T-helper 2 cell treated with Interferon-gamma antibody and Interleukin-4, amounts not matched to agents 5 μg/mL and 100 μg/mL, for 36 hours (primary cell): ENCODE measurements at places on chromosomes 3 and 15.

DNA sequence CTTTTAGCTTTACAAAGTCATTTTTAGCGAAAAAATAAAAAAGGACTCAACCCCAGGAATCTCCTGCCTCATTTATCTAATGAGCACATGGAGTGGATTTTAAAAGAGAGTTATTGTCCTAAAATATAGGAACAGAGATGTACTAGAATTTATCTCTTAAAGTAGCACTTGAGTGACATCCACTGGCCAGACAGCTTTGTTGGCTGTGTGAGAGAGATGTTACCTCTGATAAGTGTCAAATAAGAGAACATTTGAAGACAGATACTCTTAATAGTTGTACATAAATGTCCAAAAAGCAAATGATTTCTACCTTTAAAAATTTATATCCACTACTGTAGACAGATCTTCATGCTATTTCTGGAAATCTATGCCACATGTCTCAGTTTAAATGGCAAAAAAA, 12.3 kb upstream of the MFSD1 start:
- DNase-seq = no peak
- peaks cover 4% of the 10 kb centered on the region for H3K27me3 ChIP-seq
- peaks cover 3% of the 10 kb centered on the region for H3K4me1 ChIP-seq
- H3K36me3 ChIP-seq = no peaks in the 10 kb centered on the region

- no peak for DNase-seq
- no peak overlapping the region for H3K27ac ChIP-seq
- no peak overlapping the region for H3K4me3 ChIP-seq
- H3K4me1 ChIP-seq = no peaks in the 10 kb centered on the region
- no peaks in the 10 kb centered on the region for H3K36me3 ChIP-seq
Observed at GRCh38 chr15:47573673-47574072, 143.6 kb upstream of the SEMA6D start.

DNA sequence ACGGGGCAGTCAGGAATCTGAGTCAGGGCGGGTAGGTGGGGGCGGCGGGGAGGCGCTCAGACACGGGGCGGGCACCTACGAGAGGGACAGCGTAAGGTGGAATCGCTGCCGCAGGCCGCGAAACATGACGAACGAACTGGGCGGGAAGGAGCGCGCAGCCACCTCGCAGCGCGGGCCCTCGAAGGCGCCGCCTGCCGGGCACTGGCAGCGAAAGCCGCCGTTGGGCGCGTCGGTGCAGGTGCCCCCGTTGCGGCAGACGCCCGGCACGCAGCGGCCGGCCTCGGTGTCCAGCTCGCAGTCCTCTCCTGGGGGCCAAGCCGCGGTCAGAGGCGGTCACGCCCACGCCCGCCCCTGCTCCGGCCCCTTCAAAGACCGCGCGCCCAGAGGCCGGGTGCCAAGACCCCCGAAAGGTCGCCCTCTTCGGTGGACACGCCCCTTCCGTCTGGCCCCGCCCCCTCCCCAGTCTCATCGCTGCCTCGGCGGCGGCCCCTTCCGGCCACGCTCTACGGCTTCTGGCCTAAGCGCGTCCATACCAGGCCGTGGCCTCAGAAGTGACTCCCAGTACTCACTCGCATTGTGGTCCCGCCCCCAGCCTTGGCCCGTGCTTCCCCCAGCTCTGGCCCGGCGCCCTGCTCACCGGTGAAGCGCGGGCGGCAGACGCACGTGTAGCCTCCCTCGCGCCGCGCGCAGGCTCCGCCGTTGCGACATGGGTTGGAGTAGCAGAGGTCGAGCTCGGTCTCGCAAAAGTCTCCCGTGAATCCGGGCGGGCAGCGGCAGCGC, 6.4 kb downstream of the CELSR3 start:
- peaks cover 6% of the 10 kb centered on the region for H3K36me3 ChIP-seq
- H3K27ac ChIP-seq = peak overlapping the region; percentile 87
- peak; percentile 89 for DNase-seq
- H3K4me1 ChIP-seq = peaks cover 10% of the 10 kb centered on the region
- peaks cover 3% of the 10 kb centered on the region for H3K27me3 ChIP-seq
- peak overlapping the region; percentile 75 for H3K4me3 ChIP-seq

GRCh38 chr3:56467108-56467507, 1.2 kb downstream of the ERC2 start:
- peak overlapping the region; percentile 77 for H3K4me3 ChIP-seq
- H3K36me3 ChIP-seq = no peaks in the 10 kb centered on the region
- DNase-seq = peak; percentile 6
- no peaks in the 10 kb centered on the region for H3K4me1 ChIP-seq

DNA sequence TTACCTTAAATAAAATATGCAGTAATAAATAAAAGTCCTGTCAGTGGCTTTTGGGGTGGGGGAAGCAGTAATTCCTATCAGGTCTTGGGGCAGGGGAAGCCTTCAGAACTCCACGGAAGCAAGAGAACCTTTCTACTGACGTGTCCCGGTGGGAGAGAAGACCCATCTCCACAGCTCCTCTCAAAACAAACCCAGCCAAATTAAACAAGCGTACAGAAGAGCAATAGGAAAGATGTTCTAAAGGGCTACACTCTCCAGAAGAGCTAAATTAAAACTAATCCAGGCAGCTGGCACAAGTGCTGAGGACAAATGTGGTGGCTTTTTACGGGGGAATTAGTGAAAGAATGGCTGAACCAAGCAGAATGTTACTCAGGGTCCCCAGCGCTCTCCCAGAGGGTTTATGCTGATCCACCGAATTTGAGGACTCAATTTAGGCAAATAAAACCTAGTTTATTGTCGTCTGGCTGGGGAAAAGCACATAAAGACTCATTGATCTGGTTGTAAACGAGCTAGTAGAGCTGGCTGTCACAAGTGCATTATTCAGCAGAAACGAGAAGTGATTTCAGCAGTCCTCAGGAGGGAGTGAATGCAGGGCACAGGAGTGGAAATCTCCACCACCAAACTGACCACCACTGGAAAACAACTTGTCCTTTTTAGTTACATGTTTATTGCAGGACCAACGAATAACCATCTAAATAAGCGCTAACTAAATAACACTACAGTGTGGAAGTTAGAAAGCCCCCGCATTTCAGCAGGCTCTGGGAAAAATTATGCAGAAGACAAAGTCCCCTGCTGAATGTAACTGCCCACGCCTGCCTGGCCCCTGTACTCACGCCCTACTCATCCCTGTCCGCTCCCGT, 13.5 kb downstream of the BFSP2 start:
- DNase-seq = no peak
- H3K27me3 ChIP-seq = peaks cover 11% of the 10 kb centered on the region
- H3K4me1 ChIP-seq = peaks cover 2% of the 10 kb centered on the region
- no peak overlapping the region for H3K27ac ChIP-seq

- H3K27me3 ChIP-seq = peaks cover 13% of the 10 kb centered on the region
- H3K4me3 ChIP-seq = no peak overlapping the region
- H3K36me3 ChIP-seq = no peaks in the 10 kb centered on the region
- peaks cover 6% of the 10 kb centered on the region for H3K4me1 ChIP-seq
- no peak for DNase-seq
Observed at GRCh38 chr3:101950985-101951733, 101.8 kb downstream of the NFKBIZ start.

- DNase-seq = no peak
- no peaks in the 10 kb centered on the region for H3K27me3 ChIP-seq
- no peaks in the 10 kb centered on the region for H3K4me1 ChIP-seq
Observed at GRCh38 chr3:165170236-165170635, 25.9 kb downstream of the SLITRK3 start.

DNA sequence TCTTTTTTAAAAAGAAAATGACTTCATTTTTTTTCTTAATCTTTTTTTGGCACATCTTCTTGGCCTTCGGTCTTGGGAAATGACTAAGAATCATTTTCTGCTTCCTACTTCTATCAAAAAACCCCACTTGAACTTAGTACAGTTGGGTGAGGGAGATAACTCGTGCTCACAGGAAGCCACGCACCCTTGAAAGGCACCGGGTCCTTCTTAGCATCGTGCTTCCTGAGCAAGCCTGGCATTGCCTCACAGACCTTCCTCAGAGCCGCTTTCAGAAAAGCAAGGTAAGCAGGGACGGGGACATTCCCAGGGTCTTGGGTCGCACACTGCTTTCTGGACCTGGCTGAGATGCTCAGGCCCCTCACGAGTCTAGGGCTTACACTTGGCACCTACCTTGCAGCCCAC, at the start of gene CCR4:
CCR4 (plus strand) TSS at position 235 of the 402 bp plus-strand sequence. CDS start 1,779 bp downstream, outside the sequence.
- H3K27ac ChIP-seq = peak within 1 kb of the TSS; percentile 96
- peak within 1 kb of the TSS; percentile 98 for H3K4me3 ChIP-seq
- no peaks in the 10 kb centered on the region for H3K27me3 ChIP-seq
- peaks cover 57% of the 10 kb centered on the region for H3K4me1 ChIP-seq

DNA sequence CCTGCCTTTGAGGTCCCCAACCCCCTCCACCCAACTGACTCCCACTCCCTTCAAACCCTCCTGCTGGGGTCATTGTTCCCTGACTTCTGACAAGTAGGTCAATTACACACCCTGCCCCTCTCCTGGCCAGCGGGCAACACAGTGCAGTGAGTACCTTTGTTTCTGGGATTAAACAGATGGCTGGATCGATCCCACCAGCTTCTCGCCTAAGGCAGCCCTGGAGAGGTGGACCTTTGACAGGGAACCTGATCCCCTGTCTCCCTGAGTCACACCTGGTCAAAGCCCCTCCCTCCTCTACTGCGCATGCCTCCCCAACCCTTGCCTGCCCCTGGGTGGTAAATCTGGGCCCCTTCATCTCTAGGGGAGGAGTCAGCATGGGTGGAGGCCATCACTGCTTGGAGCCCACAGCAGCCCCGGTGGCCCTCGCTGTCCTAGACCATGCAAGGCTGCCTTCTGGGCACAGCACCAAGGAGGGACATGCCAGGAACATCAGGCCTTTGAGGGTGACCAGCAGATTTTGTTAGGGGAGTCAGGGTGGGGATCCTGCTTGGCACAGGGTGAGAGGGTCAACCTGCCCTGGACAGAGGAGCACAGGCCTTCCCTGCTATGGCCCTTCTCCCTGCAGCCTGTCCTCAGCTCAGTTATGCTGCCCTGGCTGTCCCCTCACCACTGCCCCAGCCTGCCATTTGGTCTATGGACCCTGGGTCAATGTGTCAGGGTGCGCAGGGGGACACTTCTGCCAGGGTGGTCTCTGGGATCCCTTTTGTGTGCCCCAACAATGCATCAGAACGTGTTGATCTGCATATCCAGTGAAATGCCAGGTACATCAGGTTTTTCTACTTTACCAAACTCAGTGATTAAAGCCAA, 9.8 kb upstream of the PRR23E start:
- H3K4me3 ChIP-seq = no peak overlapping the region
- no peak for DNase-seq
- no peaks in the 10 kb centered on the region for H3K36me3 ChIP-seq
- peaks cover 3% of the 10 kb centered on the region for H3K27me3 ChIP-seq
- H3K27ac ChIP-seq = no peak overlapping the region

DNA sequence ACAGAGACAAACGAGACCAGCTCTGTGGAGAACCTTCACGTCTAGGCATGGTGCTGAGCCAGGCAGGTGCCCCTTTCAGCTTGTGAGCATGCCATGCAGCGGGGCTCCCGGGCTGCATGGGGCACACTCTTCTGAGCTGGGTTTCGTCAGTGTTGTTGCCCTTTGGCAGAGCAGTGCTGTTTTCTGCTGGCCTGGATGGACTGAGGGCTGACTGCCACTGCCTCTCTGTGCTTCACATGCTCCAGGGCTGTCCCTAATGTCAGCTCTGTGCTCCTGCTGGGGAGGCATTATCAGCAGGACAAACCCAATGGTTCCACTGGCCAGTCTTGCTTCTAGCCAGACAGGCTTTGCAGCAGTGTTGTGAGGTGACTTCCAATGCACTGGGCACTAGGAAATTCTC, 9.5 kb downstream of the GASK1A start:
- no peaks in the 10 kb centered on the region for H3K36me3 ChIP-seq
- no peak overlapping the region for H3K27ac ChIP-seq
- DNase-seq = no peak
- no peak overlapping the region for H3K4me3 ChIP-seq
- no peaks in the 10 kb centered on the region for H3K4me1 ChIP-seq
- peaks cover 10% of the 10 kb centered on the region for H3K27me3 ChIP-seq

- peaks cover 12% of the 10 kb centered on the region for H3K27me3 ChIP-seq
- no peaks in the 10 kb centered on the region for H3K36me3 ChIP-seq
- H3K27ac ChIP-seq = no peak overlapping the region
- no peak overlapping the region for H3K4me3 ChIP-seq
- no peak for DNase-seq
- peaks cover 4% of the 10 kb centered on the region for H3K4me1 ChIP-seq
Observed at GRCh38 chr15:57692709-57693108, 13.8 kb upstream of the POLR2M start.

DNA sequence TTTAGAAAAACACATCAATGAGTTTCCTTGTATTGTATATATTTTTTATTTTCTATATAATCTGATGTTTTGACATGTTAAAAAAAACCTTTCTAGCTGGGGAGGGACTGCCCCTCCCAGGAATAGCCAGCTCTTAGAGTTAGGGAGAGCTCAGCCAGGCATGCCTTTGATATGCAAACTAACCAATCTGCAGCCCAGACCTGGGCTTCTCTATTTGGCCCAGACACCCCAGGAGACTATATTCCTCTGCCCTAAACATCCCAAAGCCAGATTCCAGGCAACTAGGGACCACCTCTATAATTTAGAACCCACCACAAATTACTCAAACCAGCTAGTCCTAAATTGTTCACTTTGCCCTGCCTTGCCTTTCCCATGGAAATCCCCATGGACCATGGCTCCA, 390.9 kb upstream of the ADAMTS9 start:
- H3K27me3 ChIP-seq = no peaks in the 10 kb centered on the region
- no peak for DNase-seq
- H3K4me1 ChIP-seq = no peaks in the 10 kb centered on the region
- no peak overlapping the region for H3K27ac ChIP-seq
- no peaks in the 10 kb centered on the region for H3K36me3 ChIP-seq
- no peak overlapping the region for H3K4me3 ChIP-seq

DNA sequence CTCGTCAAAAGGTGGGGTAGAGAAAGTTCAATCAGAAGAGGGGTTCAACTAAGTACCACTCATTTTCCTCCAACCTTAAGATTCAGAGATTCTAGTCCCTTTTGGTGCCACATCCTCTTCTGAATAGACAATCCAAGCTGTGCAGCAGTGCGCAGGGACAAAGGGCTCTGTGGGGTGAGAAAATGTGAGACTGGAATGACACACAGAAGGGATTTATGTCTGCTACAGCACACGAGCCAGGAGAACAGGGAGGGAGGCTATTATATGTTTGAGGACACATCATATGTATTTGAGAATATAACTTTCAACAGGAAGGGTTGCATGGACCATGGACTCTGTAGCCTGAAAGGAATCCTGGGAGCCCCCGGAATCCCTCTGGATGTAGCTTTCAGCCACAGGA, 33.0 kb downstream of the LSM3 start:
- H3K4me1 ChIP-seq = no peaks in the 10 kb centered on the region
- no peak overlapping the region for H3K4me3 ChIP-seq
- no peak overlapping the region for H3K27ac ChIP-seq
- no peaks in the 10 kb centered on the region for H3K27me3 ChIP-seq
- no peak for DNase-seq

DNA sequence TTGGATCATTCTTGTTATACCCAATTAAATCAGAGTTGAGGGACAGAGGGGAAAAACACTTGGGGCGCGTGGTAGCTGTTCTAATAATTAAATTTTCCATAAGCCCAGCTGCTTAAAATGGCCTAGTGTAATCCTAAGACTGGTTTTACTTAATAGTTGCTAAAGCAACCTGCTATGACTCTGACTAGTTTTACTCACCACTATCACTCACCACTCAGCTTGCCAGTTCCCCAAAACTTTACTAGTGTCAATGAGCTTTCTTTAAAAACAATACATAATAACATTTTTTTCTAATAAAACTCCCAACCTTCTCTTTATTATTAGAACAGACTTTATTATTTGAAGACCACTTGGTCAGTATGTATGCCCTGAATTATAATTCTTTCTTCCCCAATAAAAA, 49.6 kb downstream of the ECT2 start:
- peaks cover 38% of the 10 kb centered on the region for H3K36me3 ChIP-seq
- H3K4me1 ChIP-seq = peaks cover 3% of the 10 kb centered on the region
- no peaks in the 10 kb centered on the region for H3K27me3 ChIP-seq
- no peak for DNase-seq
- H3K4me3 ChIP-seq = no peak overlapping the region
- H3K27ac ChIP-seq = no peak overlapping the region
